ENCODE measurements at places on chromosomes 6 and 20.

- DNase-seq = no peak
These were observed 9.3 kb upstream of the POU3F2 start for GRCh38 chr6:98824902-98825599.

DNA sequence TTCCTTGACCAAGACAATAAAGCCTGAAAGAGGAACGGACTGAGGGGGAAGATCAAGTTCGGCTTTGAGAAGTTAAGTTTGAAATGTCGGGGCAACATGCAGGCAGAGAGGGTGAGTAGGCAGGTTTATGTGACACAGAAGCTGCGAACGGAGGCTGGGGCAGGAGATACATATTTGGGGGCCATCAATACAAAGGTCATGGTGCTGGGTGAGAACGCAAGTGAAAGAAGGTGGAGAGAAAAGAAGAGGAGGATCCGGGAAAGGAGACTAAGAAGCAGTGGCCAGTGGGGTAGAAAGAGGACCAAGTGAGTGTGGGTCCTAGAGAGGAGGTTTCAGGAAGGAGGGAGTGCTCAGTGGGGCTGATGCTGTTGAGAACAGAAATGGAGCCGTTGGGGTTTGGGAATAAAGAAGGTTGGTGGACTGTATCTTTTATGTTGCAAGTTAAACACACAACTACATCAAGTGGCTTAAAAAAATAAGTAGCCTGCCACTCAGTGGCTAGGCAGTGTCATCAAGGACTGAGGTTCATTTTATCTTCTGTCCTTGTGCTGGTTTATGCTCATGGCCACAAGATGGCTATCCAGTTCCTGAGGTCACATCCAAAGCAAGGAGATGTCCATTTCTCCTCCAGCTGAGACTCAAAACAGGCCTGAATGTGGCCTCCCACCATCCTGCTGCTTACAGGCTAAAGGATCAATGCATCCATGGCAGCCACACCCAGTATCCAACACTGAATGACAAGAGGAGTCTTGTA lies 1.7 kb upstream of the BLCAP start:
- DNase-seq = no peak

DNA sequence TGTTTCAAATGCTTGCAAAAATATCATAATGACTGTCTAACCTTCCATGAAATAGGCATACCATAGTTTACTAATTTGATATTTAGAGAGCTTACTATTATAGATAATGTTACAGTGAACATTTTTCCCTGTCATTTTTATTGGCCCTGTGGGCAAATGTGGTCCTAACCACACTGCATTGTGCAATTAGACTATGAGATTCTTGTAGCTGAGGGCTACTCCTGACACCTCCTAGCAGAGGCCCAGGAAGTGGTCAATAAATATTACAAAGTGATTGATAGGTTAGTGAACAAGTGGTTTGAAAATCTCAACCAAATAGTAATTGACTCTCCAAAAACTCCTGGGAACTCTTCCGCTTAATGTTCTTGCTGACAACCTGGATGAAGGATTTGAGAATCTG lies 160.5 kb upstream of the KCNG1 start:
- no peak for DNase-seq

DNA sequence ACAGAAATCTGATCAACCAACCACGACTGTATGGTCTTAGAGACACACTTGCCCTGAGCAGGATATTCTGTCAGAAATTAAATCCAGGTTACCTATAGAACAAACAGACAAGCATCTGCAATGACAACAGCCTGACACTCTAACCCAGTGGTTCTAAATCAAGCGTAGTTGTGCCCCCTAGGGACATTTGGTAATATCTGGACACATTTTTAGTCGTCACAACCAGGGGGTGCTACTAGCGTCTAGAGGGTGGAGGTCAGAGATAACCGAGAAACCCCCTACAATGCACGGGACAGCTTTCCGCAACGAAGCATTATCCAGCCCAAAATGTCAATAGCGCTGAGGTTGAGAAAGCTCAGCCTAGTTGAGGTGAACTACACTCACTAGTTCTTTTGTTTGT lies 32.3 kb downstream of the ID4 start:
- no peak for DNase-seq

DNA sequence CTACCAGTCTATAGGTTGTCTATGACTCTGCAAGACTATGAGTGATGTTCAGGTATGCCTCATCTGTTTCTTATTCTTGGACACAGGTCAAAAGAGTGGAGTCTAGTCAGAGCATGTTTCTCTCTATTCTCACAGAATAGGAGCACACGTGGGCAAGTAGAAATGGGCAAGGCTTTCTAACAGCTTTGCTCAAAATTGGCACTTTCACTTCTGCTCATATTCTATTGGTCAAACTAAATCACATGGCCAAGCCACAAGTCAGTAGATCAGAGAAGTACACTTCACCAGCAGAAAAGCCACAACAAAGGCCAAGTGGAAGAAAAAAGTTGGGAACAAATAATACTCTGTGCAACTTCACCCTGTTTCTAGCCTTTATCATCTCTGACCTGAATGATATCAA lies 354.5 kb upstream of the SYNCRIP start:
- DNase-seq = no peak

DNA sequence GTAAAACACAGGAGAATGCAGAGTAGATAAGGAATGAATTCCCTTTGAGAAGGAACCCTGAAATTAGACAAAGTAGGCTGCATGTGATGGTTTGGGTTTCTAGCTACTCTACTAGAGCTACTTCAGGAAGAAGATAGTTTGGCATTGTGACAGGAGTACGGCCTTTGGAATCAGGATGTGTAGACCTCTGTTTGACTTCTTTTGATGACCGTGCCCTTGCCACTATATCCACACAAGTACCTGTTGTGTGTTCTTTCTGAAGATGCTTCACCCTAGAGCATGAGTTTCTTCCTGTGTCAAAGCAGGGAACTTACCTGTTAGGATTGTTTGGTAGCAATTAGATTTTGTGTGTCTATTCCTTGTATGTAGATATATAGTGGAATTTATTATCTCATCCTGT lies 41.7 kb downstream of the CD2AP start:
- DNase-seq = no peak
